ENCODE measurements at places on chromosomes 2 and 18. TPM values are rescaled to one million over a fixed set of nuclear protein-coding genes. Genes with fewer than 3 reads are reported as not detected.

GRCh38 chr2:161170958-161171932 is 11.0 kb downstream of the TANK start:
- DNase-seq, result peak; percentile 68

COL5A2 gene
- total RNA-seq, result 9.3 TPM

- DNase-seq, result peak; percentile 55
Observed at GRCh38 chr2:107992069-107992468, 5.7 kb downstream of the SLC5A7 start.

DNA sequence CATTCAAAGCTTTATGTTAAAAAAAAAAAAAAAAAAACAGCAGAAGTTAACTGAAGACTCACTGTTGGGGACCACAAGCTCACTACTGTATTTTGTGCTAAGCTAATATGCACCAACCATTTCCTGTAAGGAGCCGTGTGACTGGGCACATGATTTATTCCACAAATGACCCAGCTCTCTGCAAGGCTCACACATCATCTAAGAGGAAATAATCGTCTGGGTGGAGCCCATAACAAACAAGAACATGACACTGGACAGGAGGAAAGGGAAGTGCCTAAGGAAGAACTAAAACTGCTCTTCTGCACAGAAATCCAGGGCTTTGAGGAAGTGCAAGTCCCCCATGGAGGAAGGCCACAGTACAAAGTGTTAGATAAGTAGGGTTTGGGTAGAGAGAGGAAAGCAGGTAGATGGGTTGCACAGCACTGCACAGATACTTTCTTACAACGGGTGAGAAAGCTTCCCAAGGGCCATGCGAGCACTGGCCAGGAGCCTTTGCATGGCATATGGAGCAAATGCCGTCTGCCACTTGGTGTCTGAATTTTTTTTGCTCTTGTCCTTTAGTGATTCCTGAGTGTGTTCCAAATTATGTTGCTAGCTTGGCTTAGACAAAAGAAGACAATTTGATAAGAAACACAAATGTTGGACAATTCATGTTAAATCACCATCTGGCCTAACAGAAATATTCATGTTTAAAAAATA is 24.4 kb downstream of the NFE2L2 start:
- DNase-seq, result no peak

ARHGAP28 gene
- 0.26 TPM for total RNA-seq

DNA sequence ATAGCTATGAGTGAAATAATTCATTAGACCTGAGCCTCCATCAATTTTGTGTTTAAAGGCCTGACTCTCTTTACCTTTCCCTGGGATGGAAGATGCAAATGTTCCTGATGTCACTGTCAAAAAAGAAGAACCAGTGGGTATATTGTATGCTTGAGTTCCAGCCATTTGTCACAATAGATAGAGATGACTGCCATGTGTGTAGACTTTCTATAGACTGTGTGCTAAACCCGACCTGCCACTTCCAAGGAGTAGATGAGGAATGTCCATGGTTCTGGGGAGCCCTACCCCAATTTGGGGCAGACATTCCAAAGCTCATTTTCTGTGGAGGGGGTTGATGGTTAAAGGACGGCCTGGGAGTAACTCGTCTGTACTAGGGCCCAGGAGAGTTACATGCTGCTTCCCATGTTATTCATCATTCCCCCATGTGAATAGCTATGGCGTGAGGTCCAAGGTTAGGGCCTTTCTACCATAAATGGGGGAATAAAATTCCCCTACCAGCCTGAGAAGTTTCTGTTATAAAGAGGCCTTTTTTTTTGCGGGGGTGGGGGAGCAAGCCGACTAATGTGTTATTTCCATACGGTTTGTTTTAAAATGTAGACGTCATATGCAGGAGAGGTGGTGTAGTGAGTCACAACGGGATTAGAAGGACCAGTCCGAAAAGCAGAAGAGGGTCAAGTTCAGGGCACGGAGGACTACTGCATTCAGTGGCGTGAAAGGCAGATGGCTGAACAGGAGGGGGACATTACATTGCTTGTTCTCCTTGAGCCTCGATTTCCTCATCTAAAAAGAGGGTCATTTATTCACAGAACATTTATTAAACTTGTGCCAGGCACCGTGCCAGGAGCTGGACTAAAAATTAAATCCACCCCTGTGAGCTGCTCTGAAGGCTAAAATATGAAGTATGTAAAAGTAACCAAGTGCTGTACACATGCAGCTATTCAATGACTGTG is 24.0 kb downstream of the IL1B start:
- DNase-seq, result peak; percentile 63

DNA sequence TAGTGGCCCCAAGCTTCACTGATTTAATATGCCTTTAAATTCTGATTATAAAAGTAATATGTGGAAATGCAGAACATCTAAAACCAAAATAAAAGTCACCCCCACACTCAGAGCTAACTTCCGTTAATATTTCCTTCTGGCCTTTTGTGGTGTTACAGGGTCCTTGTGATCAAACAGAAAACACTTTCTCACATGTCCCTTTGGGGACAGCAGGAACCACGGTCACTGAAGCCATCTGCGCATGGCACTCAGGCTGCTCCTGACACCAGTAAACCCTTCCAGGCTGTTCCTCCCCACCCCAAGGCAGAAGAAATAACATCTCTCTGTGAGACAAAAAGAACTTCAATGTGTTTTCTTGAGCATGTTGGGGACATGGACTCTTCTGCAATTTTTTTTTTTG is 25.1 kb upstream of the GPR17 start:
- no peak for DNase-seq

PLA2R1 gene
- 4.5 TPM for total RNA-seq

GRCh38 chr18:58625839-58626238 is 3.1 kb downstream of the ALPK2 start:
- DNase-seq, result no peak

DNA sequence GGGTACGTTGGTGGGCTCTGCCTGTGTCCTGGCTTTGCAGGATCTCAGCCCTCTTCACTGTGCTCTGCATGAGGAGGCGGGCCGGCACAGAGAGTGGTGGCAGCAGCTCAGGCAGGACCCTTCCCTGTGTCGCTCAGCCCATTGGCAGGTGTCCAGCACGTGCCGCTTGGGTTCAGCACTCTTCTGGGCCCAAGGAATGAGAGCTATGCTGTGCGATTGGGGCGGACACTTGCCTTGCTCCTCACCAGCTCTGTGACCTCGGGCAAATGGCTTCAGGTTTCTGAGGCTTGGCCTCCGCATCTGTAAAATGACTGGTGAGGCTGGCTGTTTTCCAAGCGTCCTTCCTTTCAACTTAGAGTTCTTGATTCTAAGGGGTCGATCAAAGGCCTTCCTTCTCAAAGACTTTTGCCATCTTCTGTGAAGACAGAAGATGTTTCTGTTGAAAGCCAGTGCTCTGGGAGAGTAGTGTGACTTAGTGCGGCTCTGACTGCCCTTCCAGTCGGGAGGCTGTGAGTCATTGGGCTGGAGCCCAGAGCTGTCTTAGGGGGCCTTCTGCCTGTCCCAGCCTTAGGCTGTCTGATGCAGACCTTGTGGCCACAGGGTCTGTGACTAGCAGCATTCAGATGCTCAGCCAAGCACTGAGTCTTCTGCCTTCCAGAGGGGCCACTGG is 35.6 kb downstream of the GLI2 start:
- no peak for DNase-seq

DNA sequence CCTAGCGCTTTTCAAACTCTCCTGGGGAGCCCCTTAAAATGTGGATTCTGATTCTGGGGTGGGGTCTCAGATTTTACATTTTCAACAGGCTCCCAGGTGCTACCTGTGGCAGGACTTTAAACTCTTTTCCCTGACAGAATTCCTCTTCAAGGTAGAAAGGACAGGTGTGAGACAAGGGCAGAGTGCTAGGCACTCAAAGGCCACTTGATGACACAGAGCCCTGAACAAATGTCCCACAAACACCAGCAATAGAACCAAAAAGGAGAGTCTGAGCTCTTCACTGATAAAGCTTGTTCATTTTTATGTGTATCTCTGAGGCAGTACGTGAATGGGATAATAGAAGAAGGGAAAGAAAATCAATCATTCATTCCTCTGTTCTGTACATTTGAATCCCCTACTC is 77.7 kb upstream of the PELI1 start:
- no peak for DNase-seq

DNA sequence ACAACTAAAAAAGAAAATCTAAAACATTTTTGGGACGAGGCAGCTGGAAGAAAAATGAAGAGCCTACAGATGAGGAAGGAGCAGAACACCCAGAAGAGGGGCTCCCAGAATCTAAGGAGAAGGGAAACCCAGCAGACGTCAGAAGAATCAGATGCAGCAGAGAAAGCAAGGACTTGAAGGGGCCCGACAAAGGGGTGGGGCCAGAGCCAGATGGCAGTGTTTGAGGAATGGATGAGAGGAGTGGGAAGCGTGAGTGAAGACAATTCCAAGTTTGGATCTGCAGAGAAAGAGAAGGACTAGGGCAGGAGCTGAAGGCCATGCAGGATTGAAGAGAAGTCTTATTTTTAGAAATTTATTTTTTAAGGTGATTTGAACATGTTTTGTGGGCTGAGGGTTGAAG is 19.3 kb downstream of the PTMA start:
- DNase-seq, result no peak

DNA sequence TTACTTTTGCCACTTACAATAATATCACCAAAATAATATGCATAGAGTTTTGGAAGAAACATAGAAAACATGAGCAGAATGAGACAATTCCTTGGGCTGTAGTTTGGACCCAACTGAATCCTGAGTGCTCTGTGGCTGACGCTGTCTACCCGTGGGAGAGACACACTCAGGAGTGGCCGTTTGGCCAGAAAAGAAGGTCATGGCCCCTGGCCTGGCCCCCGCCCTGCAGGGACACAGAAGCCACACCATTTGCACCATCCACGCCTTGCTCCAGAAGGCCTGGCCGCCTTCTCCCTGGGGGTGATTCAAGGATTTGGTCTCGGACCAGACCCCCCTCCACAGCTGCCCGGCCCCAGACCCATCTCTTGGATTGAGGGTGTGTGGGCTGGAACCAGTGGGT is 6.4 kb upstream of the D2HGDH start:
- no peak for DNase-seq

RMDN2 gene
- 1.2 TPM for total RNA-seq

SCYGR4 gene
- total RNA-seq, result not detected

DNA sequence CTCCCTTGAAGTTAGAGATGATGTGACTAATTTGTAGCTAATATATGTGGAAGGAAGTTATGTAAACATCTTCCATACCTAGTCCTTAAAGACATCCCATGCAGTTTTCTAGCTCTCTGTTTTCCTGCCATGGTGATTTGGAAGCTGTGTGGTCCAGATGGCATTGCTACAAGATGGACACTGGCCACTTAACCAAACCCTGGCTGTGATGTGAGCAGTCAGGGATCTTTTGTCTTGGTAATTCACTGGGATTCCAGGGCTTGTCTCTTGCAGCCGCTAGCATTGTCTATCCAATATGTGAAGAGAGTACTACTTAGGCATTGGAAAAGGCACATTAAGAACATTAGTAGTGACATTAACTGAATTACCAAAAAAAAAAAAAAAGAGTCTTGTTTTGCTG is 139.9 kb upstream of the DOCK10 start:
- DNase-seq, result no peak

- peak; percentile 77 for DNase-seq
Observed at GRCh38 chr18:69787825-69788547, 159.7 kb downstream of the CD226 start.

DNA sequence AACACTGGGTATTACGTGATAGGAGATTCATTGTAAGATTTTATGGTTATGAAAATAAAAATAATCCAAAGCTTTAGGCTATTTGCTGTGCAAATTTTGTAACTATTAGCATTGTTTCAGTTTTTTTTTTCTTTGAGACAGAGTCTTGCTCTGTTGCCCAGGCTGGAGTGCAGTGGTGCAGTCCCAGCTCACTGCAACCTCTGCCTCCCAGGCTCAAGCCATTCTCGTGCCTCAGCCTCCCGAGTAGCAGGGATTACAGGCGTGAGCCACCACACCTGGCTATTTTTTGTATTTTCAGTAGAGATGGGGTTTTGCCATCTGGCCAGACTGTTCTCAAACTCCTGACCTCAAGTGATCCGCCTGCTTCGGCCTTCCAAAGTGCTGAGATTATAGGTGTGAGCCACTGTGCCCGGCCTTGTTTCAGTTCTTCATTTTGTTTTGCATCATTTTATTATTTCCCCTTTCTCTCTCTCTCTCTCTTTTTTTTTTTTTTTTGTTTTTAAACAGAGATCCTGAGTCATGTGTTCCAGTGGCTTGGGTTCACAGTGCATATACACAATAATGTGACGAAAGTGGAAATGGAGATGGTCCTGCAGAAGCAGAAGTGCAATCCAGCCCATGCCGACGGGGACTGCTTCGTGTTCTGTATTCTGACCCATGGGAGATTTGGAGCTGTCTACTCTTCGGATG is 25.8 kb downstream of the CASP10 start:
- DNase-seq, result no peak

DNA sequence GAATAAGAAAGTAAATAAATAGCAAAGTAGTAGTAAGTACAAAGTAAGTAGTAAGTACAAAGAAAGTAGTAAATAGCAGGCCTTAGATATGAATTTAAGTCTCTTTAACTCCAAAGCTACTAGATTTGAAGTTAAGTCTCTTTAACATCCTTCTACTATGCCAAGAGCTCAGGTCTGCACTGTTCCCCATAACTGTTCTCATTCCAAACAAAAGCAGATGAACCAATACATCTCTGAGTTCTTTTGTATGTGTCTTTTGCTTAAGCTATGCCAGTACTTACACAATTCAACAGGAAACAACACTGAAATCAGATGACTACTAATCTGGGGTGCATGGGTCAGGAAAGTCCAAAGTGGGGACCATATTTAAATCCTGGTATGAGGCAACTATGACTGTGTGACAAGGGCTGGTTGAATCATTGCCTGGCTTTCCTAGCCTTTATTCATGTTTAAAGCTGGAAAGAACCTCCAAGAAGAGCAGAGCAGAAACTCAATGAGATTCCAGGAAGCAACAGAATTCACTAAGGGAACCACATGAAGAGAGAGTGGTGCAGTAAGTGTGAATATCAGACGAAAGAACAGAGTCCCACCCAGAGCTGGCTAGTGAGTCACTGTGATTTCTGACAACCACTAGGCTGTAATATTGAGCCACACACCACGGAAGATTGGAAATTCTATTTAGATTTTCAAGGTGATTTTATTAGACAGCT is 51.0 kb upstream of the CYP26B1 start:
- DNase-seq, result peak; percentile 83

C2orf80 gene
- total RNA-seq, result not detected

ADRA2B gene
- total RNA-seq, result not detected

FAM110C gene
- total RNA-seq, result 9.2 TPM

GRCh38 chr2:109257653-109258052 is 128.6 kb downstream of the SH3RF3 start:
- DNase-seq, result no peak

DNA sequence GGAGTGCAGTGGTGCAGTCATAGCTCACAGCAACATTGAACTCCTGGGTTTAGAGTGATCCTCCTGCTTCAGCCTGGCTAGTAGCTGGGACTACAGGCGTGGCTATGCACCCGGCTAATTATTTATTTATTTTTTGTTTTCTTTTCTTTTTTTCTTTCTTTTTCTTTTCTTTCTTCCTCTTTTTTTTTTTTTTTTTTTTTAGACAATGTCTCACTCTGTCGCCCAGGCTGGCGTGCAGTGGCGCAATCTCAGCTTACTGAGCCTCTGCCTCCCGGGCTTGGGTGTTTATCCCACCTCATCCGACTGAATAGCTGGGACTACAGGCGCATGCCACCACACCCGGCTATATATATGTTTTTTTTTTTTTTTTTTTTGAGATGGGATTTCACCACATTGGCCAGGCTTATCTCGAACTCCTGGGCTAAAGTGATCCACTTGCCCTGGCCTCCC is 1.4 kb upstream of the ANXA4 start:
- no peak for DNase-seq
